ENCODE measurements at places on chromosomes 4 and X. TPM values are rescaled to one million over a fixed set of nuclear protein-coding genes. Genes with fewer than 3 reads are reported as not detected.

HELQ gene
- total RNA-seq: 14.0 TPM

GAGE12J gene
- total RNA-seq: not detected

TREX2 gene
- total RNA-seq: not detected

PWWP3B gene
- 15.5 TPM for total RNA-seq

DCHS2 gene
- not detected for total RNA-seq

ODAM gene
- not detected for total RNA-seq

TXK gene
- 0.71 TPM for total RNA-seq

KIF4A gene
- total RNA-seq: 0.25 TPM
